ENCODE measurements at places on chromosomes 3 and 15. TPM values are rescaled to one million over a fixed set of nuclear protein-coding genes. Genes with fewer than 3 reads are reported as not detected.

DNA sequence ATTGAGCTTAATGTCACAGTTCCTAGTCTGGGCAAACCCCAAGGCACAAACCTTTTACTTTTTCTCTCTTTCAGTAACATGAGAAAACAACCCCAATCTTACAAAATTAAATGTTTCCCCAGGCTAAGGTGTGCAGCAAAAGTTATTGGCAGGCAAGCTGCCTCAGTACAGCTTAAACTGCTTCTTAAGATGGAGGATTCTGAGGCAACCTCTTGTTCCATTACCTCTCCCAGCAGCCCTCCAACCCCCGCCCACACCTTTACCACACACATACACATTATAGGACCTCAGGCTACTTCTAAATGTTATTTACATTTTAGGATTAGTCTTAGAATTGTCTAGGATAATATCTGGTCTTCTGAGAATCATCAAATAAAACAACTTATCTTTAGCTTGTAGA is 22.3 kb upstream of the CBLB start:
- no peak overlapping the region for H3K4me3 ChIP-seq
- DNase-seq, result no peak
- H3K36me3 ChIP-seq, result no peaks in the 10 kb centered on the region
- H3K27ac ChIP-seq, result no peak overlapping the region
- no peaks in the 10 kb centered on the region for H3K4me1 ChIP-seq

The COL6A5 gene
- 0.14 TPM for total RNA-seq

The SST gene
- total RNA-seq, result 553 TPM

GRCh38 chr15:78149805-78150751 is 916 bp downstream of the IDH3A start:
- peak overlapping the region; percentile 84 for H3K27ac ChIP-seq
- H3K27me3 ChIP-seq, result no peaks in the 10 kb centered on the region
- peaks cover 23% of the 10 kb centered on the region for H3K4me1 ChIP-seq
- no peak for DNase-seq

DNA sequence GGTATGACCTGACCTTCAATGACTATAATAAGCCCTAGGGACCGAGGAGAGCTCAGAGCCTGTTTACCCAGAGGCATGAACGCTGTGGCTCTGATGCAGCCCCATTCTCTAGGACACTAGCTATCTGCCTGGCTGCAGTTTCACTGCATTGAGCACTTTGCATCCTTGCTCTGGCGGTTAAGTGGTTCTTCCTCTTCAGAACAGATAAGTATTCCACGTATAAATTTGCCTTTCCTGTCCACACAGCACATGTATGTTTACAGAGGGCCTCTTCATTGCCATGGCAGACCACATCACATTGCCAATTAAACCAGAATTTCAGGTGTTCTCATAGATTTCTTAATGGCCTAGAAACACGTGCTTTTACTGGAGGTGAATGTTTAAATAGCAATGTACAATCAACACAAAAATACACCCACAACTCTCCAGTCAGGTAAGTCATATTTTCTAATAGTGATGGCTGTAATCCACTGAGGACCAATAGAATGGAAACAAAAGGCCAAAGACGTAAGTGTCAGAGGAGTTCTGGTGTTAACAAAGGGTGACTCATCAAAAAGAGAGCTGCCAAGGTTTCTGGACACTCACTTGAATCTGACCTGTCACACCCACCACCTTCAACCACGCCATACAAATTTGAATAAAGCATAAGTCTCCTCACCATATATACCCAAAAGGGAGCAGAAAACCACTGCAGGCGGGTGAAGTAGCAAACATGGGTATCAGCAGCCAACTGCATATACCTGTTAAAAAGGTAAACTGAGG is 553.4 kb downstream of the OCA2 start:
- peaks cover 10% of the 10 kb centered on the region for H3K27me3 ChIP-seq
- no peaks in the 10 kb centered on the region for H3K36me3 ChIP-seq
- no peak overlapping the region for H3K4me3 ChIP-seq
- no peak for DNase-seq
- no peak overlapping the region for H3K27ac ChIP-seq
